ENCODE measurements at places on chromosomes 2 and 18.

- H3K4me3 ChIP-seq, result no peak overlapping the region
- no peaks in the 10 kb centered on the region for H3K4me1 ChIP-seq
- H3K27me3 ChIP-seq, result no peaks in the 10 kb centered on the region
- no peak for DNase-seq
- H3K36me3 ChIP-seq, result no peaks in the 10 kb centered on the region
Observed at GRCh38 chr2:166628478-166629136, 134.6 kb upstream of the SCN7A start.

- H3K4me3 ChIP-seq, result no peak overlapping the region
- DNase-seq, result no peak
- H3K27ac ChIP-seq, result no peak overlapping the region
- no peaks in the 10 kb centered on the region for H3K4me1 ChIP-seq
- no peaks in the 10 kb centered on the region for H3K36me3 ChIP-seq
- peaks cover 14% of the 10 kb centered on the region for H3K27me3 ChIP-seq
Observed at GRCh38 chr2:69253611-69254301, 133.3 kb downstream of the GFPT1 start.

DNA sequence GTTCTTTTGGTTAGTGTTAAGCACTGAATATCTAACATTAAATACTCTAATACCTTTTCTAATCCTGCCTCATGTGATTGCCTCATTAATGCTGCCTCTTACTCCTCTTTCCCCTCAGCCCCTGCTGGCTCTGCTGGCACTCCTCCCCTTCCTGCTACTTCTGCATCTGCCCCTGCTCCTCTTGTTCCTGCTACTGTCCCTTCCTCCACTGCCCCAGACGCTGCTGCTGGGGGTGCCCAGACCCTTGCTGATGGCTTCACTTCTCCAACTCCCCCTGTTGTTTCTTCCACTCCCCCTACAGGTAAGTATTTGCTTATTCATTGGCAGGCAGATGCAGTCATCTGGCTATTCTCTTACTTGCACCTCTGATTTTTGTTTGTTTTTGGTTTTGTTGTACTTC is 68.5 kb downstream of the ABI2 start:
- DNase-seq, result no peak
- H3K27ac ChIP-seq, result no peak overlapping the region
- peaks cover 4% of the 10 kb centered on the region for H3K4me1 ChIP-seq
- H3K4me3 ChIP-seq, result no peak overlapping the region
- H3K27me3 ChIP-seq, result no peaks in the 10 kb centered on the region

GRCh38 chr2:46356991-46357390 is 59.8 kb downstream of the EPAS1 start:
- peaks cover 71% of the 10 kb centered on the region for H3K36me3 ChIP-seq
- H3K4me3 ChIP-seq, result no peak overlapping the region
- peaks cover 71% of the 10 kb centered on the region for H3K4me1 ChIP-seq
- no peaks in the 10 kb centered on the region for H3K27me3 ChIP-seq
- no peak for DNase-seq
- no peak overlapping the region for H3K27ac ChIP-seq

All from activated naive CD4-positive, alpha-beta T cell treated with anti-CD3 and anti-CD28 coated beads, Interleukin-2, amount 10 ng/mL, durations not matched to agents 7 days and 5 days (primary cell).